ENCODE measurements at places on chromosomes 6 and 20.

DNA sequence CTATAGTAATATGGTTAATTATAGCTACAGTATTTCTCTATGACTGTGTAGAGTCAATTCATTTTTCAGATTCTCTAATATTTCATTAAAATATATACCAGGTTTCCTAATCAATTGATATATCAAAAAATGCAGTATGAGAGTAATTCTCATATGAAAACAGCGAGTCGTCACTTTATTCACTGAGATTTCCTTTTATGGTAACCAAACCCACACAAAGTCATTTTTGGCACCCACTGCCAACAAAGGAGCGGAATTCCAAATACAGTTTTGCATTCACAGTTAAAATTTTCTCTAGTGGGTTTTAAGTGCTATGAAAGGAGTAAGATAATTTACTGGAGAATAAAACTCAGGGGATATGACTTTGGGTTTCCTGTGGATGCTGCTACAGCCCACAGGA, 163.8 kb downstream of the HIVEP2 start:
- DNase-seq, result no peak

- DNase-seq, result no peak
Observed at GRCh38 chr20:57940868-57941522, 231.2 kb upstream of the PMEPA1 start.

DNA sequence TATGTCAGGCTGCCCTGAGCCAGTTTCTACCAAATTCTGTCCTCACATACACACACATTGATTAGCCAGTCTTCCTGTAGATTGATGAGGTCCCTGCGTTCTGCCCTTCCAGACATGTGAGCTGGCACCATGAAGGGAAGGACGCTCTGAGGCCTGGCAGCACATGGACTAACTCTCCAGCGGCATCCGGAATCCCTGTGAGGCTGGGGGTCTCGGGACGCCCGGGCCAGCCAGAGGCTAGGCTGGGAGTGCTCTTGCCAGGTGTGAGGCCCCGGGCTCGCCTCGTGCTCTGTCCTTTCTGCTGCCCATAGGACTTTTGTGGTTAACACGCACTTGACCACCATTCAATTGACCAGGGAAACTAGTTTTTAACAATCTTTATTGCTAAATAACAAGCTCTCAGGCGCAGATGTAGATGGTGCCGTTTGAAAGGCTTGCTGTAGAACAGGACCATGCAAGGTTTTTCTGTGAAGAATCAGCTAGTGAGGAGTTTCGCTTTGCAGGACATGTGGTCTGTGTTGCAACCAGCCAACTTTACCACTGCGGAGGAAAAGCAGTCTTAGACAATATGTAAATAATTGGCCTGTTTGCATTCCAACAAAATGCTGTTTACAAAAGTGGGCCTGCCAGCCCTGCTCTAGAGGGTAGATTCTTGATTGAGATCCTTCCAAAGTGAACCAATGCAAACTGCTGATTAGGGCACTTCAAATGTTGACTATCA, 29.3 kb downstream of the FOXF2 start:
- DNase-seq, result peak; percentile 40

GRCh38 chr6:167548451-167548850, 223.6 kb downstream of the TTLL2 start:
- DNase-seq, result no peak

GRCh38 chr6:26123947-26124780, 36.9 kb downstream of the HFE start:
- peak; percentile 96 for DNase-seq

DNA sequence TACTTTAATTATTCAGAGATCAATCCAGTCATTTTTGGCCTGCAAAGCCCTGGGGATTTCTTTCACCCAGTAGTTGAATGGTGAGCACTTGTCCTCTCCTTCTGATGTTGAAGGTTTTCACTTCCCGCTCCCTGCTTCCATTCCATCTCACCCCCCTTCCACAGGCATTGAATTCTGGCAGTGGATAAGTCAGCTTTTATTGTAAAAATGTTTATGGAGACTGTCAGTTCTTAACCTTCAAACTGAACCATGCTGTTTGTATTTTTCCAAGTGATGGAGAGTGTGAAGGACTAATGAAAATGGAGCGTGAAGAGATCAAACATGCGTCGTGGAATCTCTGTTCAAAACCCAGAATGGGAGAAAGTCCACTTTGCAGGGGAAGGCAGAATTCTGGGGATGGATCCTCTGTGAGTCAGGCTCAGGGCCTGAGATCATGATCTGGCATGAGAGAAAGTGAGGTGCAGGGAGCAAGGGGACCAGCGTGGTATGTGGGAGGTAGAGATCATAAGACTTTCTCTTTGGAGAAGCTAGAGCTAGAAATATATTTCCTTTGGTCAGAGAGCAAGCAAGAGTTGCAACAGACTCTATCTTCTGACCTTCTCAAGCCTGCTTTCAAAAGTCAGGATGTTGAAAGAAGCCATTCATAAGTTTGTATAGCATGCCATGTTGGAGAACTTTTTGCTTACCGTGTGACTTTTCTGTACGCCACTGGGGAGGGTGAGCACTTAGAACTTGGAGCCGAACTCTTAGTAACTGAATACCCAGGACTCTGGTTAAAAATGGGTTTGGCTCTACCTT, 30.2 kb downstream of the ISM1 start:
- DNase-seq, result no peak

DNA sequence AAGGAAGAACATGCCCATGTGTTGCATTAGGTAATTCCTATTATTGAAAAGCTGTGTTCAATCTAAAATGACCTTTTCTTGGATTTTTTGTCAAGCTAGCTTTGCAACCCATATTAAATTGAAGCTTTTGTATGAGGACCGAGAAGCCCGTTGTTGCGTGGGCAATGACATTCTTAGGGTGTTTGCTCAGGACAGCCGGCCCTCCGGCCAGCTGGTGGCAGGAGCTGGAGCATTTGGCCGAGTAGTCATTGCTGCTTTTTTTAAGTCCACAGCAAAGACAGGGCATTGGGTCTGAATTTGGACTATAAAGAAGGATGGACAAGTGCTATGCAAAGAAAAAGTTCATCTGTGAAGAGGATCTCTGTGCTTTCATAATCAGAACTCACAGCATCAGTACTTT, 365.8 kb downstream of the SAMD5 start:
- no peak for DNase-seq

GRCh38 chr6:138844192-138844591, 48.3 kb downstream of the ECT2L start:
- no peak for DNase-seq

- no peak for DNase-seq
Observed at GRCh38 chr6:35371494-35372262, 29.3 kb downstream of the PPARD start.

- DNase-seq, result no peak
Observed at GRCh38 chr20:20920433-20920832, 185.7 kb downstream of the LINC00237 start.

GRCh38 chr20:47872341-47872740, 87.1 kb upstream of the SULF2 start:
- DNase-seq, result no peak

DNA sequence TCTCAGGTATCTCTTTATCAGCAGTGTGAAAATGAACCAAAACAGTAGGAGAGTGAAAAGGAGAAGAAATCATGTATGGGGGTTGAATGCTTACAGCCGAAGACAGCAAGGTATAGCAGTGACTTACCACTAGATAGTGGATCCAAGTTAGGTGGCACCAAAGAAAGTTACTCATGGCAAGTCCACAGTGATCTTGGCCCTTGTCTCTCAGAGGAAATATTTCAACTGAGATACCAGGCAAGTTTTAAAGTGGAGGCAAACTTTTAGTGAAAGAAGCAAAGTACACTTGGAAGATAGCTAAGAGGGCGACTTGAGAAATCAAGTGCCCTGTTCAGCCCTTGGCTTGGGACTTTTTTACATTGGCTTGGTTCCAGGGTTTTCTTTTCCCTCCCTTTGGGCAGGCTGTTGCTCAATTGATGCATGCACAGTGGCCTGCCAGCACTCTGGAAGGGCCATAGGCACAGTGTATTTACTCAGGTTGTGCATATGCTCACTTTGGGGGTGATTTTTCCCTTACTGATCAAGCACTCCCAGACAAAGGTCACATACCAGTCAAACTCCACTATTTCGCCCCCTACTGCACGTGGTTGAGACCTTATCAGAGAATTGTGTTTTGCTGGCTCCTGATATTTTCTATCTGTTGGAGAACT, 329.5 kb upstream of the KHDRBS2 start:
- DNase-seq, result no peak

DNA sequence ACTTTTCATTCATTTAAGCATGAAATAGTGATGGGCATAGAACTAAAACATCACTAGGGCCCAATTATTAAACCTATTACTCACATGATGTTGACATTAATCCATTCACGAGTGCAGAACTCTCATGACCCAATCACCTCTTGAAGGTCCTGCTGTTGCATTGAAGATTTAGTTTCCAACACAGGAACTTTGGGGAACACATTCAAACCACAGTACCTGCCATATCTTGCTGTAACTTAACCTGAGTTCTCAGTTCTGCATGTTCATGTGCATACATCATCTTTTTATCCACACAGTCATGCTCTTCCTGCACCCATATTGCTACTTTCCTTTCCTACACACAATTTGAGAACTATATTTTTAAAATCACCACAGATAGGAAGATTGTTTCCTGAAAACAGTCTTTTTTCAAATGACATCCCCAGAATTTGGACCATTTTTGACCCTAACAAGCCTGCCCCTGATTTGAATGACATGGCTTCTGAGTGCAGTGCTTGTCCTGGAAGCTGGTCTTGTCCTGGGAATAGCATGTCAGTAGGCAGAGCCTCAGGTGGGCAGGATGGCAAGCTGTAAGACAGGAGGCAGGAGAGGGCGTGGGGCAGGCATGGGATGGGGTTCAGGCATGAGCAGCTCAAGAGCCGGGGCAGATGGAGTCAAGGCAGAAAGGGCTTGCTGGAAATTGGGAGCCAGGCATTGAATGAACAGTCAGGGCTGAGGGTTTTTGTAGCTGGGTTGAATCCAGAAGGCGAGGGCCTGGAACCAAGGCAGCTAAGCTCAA, 49.2 kb upstream of the FOXC1 start:
- no peak for DNase-seq

DNA sequence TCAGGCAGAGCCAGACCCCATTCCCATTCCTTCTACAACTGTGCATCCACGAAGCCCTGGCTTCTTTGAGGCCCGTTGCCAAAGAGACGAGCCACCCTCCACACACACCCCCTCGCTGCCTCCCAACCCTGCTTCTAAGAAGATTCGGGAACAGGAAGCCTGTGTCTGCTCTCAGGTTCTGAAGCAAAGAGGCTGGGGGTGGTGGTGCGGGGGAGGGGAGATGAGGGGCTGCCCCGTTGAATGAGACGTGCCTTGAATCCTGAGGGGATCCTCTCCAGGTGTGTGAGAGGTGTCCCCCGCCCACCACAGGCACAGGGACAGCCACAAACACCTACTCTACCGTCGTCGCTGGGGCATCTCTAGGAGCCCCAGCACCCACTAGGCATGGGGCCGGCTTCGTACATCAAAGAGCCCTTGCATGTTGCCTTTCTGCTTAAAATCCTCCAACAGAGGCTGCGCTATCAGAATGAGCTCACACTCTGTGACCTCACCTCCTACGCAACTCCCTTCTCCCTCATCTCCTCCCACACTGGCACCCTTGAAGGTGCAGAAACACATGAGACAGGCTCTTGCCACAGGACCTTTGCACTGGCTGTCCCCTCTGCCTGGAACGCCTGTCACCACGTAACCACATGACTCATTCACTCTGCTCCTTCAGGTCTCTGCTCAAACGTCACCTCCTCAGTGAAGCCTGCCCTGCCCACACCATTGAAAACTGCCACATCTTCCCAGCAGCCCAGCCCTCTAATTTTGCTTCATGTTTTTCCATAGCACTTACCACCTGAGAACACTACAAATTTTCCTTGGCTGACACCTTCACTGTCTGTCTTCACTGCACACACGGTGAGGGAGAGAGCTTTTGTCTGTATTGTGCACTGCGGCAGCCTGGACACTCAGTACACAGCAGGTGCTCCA, 58.5 kb downstream of the PREX1 start:
- DNase-seq, result peak; percentile 73

- no peak for DNase-seq
Observed at GRCh38 chr6:29907637-29908340, 34.5 kb upstream of the HLA-A start.

DNA sequence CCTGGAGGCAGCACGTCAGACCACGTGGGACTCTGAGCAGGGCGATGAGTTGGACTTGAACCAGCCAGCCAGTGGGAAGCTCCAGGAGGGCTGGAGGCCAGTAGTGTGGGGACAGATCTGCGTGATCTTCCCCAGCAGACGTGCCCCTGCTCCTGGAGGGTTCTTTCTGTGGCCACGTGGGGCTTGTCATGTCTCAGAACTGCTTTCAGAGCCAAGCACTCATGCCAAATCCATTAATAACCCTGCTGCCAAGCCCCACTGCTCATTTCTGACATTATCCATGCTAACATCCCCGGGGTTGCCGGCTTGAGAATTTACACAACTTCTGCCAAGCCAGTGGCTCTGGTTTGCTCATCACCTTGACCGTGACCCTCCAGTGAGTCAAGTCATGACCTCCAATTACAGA, 38.3 kb downstream of the SIRPA start:
- no peak for DNase-seq

GRCh38 chr6:17297271-17298080, 16.3 kb downstream of the RBM24 start:
- no peak for DNase-seq

DNA sequence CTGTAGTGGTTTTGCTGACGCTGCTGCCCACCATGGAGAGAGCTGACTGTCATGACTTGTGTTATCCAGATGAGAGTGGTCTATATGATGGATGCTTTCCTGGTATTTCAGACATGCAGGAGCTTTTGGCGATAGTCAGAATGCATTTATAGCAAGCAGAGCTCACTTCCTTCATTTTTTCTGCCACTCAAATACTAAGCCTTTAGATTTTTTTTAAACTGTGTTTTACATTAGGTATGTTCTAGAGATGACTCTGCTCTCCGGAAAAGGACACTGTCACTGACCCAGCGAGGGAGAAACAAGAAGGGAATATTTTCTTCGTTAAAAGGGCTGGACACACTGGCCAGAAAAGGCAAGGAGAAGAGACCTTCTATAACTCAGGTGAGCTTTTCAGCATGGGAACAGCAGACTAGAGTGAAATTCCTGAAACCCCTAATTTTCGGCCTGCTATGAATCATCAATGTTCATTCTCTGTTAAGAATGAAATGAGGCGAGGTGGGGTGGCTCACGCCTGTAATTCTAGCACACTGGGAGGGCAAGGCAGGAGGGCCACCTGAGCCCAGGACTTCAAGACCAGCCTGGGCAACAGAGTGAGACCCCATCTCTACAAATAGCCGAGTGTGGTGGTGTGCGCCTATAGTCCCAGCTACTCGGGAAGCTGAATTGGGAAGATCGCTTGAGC, 98.6 kb upstream of the CLDN20 start:
- no peak for DNase-seq

GRCh38 chr20:38779247-38780097, 26.0 kb upstream of the PPP1R16B start:
- DNase-seq, result no peak

Data from HL-60 (cell line).